ENCODE measurements at places on chromosomes 3 and 15. TPM values are rescaled to one million over a fixed set of nuclear protein-coding genes. Genes with fewer than 3 reads are reported as not detected.

CNTN3 gene
- total RNA-seq = not detected

PAQR9 gene
- not detected for total RNA-seq

PLOD2 gene
- total RNA-seq = not detected

C3orf85 gene
- not detected for total RNA-seq

MYL3 gene
- total RNA-seq = not detected

SOX14 gene
- not detected for total RNA-seq

DNA sequence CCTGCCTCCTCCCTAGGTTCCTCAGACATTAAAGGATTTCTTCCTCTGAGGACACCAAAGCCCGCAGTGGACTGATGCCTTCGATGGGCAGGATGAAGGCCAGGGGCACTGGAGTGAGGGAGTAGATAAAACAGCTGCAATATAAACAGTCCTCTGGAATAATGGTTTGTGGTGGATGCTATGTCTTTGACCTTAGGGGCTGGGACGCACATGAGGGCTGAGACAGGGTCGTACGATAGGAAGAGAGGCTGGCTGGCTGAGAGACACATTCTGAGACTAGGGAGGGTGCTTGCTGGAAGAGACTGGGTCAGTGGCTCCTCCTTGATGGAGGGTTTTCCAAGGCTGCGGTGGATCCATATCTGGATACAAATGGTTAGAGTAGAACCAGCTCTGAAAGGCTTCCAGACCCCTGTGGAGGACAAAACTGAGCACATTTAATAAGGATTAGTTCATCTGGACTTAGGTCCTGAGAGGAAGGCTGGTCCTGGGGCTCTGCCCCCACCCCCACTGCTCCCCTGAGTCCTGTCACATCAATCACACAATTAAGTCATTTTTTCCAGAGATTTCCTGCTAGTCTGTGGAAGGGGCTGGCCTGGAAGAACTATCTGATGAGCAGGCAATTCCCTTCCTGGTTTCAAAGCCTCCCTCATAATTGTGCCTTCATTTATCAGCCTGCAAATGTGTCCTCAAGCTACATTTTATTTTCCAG is 15.8 kb downstream of the TBC1D21 start:
- no peak for DNase-seq

DNA sequence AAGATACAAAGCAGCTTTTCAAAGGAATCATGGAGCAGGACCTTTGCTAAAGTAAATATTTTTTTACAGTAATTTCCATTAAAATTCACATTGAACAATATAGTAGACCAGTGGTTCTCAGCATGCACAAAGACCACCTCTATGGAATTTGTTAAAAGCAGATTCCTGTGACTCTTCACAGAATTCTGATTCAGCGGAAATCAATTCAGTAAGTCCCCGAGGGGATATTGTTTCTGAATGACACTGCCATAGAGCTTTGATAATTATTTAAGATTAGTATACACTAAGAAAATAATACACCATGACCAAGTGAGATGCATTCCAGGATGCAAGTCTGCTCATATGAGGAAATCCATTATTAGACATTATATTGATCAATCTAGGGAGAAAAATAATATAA is 161.9 kb upstream of the TNIK start:
- no peak for DNase-seq

GRCh38 chr3:126816298-126816697 is 112.3 kb downstream of the CHCHD6 start:
- DNase-seq = no peak

DNA sequence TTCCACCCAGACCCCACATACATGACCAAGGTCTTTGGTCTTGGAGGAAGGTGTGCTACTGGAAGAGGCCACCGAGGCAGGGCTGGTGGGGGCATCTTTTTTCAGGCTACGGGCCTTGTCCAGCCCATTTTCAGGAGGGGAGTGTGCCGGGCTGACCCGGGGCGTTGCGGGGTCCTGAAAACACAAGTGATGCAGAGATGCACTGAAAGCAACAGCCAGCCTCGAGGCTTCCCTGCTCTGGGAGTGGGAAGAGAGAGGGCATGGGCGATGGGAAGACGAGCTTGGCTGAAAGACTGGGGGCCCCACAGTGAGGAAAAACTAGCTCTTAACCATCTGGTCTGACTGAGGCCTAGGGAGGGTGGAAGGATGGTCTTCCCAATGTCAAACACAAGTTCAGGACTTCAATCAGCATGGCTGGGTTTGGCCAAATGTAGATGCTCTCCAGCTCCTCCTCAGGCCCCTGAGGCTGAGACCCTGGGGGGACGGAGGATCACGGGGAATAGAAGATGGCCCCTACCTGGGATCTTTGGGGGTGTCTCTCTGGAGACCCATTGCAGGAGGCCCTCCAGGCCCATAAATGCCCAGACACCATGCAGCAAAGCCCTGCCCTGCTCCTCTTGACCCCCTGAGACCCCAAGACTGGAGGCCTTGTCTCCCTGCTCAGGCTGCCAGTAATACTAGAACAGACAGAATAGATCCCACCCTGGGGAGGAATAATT is 38.9 kb downstream of the TLE3 start:
- DNase-seq = no peak

DNA sequence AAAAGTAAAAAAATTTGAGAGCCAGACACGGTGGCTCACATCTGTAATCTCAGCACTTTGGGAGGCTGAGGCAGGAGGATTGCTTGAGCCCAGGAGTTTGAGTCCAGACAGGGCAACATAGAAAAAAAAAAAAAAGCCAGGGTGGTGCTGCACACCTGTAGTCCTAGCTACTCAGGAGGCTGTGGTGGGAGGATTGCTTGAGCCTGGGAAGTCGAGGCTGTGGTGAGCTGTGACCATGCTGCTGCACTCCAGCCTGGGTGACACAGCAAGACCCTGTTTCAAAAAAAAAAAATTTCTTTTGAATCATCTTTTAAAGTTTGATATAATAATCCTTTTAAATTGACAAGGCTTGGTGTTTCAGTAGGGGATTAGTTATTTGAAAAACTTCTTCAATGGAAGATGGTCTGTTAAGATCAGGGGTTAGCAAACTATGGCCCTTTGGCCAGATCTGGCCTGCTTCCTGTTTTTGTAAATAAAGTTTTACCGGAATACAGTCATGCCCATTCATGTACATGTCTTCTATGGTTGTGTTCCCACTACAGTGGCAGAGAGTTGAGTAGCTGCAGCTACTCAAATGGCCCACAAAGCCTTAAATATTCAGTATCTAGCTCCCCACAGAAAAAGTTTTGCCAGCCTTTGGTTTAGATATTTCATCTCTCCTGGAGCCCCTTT is 28.9 kb downstream of the CDAN1 start:
- DNase-seq = no peak

DNA sequence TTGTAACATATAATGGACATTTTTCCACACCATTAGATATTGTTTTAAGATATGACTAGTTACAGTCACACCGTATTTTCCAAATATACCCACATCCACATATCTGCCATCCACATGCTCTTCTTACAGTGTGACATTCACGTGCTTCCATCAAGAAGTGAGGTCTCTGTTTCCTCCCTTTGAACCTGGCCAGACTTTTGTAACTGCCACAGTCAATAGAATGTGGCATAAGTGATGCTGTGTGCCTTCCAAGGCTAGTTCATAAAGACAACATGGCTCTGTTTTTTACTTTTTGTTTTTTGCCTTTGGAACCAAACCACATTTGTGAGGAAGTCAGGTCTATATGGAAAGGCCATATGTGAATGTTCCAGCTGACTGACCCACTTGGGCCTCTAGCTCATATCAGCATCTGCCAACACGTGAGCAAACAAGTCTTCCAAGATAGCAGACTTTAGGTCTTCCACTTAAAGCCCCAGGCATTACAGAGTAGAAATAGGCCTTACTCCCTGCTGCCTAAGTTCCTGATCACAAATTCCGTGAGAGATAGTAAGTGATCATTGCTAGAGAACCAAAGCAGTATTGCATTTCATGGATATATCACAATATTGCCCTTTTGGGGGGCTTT is 27.1 kb downstream of the EIF1B start:
- no peak for DNase-seq

Measured in Karpas-422 (cell line).